ENCODE measurements at places on chromosomes 4 and X.
A peak's percentile ranks its signal among the peaks of the same experiment; 100 is the strongest.

- DNase-seq = no peak
Observed at GRCh38 chr4:144861471-144861870, 215.5 kb downstream of the HHIP start.

DNA sequence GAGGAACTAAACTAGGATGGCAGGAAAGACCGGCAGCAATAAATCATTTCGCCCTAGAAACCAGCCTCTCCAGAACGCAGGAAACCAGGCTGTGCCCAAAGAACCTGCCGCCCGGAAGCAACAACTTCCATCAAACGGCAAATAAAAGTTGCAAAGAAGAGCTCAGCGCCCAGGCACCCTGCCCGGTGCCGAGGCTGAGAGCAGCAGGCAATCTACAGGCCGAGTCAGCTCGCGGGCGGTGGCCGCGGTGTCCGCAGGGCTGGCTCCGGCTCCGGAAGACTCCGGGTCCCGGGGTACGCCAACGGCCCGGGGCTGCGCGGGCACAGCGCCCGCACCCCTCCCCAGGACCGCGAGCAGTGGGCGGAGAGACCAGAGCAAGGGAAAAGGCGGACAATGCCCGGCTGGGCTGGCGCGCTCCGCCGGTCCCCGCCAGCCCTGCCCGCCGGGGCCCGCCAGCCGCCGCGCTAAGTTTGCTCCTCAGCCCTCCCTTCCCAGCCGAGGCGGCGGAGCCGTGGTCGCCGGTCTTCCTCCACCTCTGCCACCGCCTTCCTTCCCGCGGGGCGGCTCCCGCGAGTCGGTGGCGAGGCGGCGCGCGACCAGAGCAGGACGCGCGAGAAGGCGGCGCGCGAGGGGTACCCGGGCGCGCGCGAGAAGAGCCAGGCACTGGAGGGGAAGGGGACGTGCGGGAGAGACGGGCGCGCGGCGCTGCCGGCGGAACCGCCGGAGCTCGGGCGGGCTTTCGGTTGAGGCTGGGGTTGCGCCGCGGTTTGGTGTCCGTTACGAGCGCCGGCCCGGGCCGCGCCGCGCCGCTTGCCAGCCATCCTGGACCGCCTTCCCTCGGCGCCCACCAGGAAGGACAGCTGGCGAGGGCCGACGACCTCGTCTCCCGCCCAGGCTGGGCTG lies 733 bp downstream of the FRYL start:
- DNase-seq = peak; percentile 89

- DNase-seq = no peak
Observed at GRCh38 chrX:17547658-17548057, 172.7 kb downstream of the NHS start.

DNA sequence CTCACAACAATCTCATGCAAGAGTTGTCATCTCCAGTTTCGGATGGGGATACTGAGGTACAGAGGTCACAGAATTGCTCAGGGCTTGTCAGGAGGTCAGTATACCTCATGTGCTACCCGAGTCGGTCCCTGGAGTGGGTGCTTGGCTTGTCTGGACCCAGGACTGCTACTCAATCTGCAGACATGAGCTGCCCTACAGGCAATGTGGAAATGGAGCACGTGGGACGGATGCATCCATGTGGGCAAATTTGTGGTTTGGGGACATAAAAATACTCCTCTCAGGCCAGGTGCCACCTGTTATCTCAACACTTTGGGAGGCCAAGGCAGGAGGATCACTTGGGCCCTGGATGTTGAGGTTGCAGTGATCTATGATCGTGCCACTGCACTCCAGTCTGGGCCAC lies 15.8 kb downstream of the USP11 start:
- DNase-seq = no peak

- no peak for DNase-seq
Observed at GRCh38 chr4:69141320-69141719, 45.0 kb downstream of the UGT2B7 start.

- DNase-seq = peak; percentile 75
Observed at GRCh38 chr4:7103607-7104365, 35.9 kb upstream of the GRPEL1 start.

GRCh38 chrX:5163663-5164062 lies 1065.0 kb downstream of the NLGN4X start:
- no peak for DNase-seq

- DNase-seq = no peak
Observed at GRCh38 chr4:16969696-16970135, 71.3 kb upstream of the LDB2 start.

- DNase-seq = no peak
Observed at GRCh38 chrX:40343319-40343718, 237.5 kb upstream of the ATP6AP2 start.

DNA sequence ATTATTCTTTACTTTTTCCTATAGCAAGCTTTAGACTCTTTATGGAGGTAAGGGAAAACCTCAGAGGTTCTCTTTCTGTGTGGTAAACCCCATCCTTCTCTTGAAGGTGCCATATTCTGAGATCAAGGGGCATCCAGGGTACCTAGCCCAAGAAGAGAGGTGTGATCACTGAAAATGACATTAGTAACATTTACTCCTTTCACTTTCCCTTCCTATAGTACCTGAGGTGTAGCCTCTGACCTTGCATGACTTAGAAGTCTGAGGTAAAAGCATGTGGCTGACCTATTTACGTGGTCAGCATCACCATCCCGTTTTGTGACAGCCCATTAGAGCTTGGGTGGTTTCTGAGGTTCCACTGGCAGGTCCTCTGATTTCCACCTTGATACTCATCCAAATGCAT lies 25.7 kb downstream of the SGMS2 start:
- DNase-seq = no peak
